ENCODE measurements at places on chromosomes 16 and 17. TPM values are rescaled to one million over a fixed set of nuclear protein-coding genes. Genes with fewer than 3 reads are reported as not detected.

GRCh38 chr17:16468428-16468992 lies 23.5 kb downstream of the LRRC75A start:
- DNase-seq, result no peak

The OR4D1 gene
- total RNA-seq, result 0.27 TPM

DNA sequence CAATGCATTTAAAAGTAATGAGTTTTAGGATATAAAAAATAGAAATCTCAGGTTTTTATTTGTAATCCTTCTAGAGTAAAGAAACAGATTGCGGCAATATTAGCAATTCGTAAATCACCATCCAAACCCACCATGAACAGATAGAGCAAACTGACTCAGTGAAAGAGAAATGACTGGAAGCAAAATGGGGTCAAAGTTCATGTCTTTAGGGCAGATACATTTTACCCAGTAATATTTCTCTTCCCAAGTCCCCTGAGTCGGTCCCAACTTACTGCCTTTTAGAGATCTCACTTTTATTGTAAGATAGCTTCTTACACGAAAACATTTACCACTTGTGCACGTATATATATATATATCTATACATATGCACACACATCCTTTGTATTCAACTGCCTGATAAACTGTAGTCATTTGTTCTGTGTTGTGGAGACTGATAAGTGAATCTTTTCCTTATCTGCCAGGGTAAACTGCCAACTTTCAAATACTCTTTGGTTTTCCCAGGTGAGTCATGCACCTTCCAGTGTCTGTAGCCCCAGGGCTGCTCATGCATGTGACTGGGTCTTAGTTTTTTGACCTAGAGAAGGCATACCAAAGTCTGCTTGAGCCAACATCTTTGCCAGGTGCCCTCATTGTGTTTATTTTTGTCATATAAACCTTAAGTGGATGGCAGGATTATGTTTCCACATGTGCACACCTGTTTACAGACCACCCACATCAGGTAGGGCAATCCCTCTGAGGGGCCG lies 7.8 kb upstream of the IRF8 start:
- peak; percentile 2 for DNase-seq

DNA sequence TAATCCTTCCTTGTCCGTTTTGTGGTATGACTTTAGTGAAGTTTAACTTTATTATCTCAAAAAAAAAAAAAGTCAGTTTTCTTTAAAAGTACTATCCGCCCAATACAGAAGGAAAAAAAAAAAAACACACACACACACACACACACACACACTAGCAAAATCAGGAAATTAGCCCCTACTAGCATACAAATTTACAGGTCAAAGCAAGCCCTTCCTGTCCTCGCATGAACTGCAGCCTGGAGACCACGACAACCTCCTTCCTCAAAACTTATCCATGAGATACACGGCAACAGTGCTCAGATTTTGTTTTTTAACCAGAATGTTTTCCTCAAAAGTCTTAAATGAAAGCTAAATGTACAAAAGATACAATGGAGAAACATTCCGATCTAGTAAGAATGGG lies 16.2 kb downstream of the NCOR1 start:
- DNase-seq, result no peak

GRCh38 chr17:45983614-45984310 lies 15.3 kb upstream of the STH start:
- no peak for DNase-seq

The ARSG gene
- total RNA-seq, result 7.8 TPM

GRCh38 chr17:80575057-80575875 lies 30.6 kb downstream of the RPTOR start:
- peak; percentile 97 for DNase-seq

The ASPA gene
- total RNA-seq, result not detected

DNA sequence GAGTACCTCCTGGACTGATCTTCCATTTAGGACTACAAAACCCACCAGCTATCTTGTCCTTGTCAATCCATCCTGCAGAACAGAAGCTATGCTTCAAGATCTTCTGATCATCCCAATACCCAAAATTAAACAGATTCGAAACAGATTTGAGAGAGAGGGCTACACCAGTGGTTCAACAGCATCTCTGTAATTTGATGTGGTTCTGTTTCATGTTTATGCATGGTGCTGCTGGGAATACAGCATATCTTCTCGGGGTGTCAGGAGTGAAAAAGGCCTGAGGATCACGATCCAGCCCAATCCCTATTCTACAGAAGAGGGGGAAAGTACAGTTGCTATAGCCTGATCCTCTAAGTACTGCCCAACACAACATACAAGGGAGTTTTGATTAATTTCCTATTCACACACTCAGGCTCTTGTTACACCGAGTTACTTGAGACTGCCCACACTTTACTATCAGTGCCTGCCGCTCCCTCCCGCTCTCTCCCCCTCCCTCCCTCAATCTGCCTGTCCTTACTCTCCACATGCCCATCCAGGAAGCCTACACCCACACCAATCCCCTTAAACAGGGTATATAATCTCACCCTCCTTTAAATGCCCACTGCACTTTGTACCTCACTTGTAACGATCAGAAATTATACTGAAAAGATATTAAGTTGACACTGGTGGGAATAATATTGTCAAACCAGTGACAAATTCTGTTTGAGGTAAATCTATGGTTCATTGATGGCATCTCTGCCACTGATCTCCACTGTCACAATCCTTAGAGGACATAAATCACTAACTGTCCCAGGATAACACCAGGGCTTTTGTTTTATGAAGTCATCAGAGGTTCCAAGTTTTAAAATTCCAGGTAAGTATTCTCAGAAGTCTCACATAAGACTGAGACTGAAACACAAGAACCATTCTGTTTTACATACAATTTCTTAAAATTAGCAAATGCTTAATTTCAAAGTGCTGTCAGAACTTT lies 89.3 kb upstream of the PLEKHM1 start:
- no peak for DNase-seq

DNA sequence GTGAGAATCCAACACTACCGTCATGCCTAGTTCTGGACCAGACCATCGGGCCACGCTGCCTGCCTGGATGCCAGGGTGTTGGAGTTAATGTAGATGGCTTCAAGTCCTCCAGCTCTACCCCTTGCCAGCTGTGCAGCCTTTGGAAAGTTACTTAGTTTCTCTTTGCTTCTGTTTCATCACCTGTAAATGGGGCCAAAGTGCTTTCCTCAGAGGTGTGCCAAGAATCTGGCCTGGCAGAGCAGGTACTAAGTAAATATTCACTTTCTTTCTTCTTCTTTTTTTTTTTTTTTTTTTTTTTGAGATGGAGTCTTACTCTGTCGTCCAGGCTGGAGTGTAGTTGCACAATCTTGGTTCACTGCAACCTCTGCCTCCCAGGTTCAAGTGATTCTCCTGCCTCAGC lies 159.5 kb upstream of the RPL38 start:
- DNase-seq, result no peak

- no peak for DNase-seq
Observed at GRCh38 chr17:70307430-70308225, 138.3 kb downstream of the KCNJ2 start.

DNA sequence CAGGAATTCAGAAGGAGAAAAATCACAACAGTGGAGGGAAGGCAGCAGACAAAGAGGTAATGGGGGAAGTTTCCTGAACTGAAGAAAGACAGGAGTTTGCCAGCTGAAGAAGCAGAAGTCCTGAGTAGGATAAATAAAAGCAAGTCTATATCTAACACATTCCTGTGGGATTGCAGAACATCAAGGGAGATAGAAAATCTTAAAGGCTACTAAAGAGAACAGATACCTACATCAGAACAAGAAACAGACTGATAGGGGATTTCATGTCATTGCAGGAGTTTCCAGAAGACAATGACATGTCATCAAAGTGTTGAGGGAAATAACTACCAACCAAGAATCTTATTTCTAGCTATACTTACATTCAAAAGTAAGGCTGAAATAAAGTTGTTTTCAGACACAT lies 21.3 kb upstream of the CRYBA1 start:
- DNase-seq, result no peak

All from activated CD4-positive, alpha-beta T cell treated with anti-CD3 and anti-CD28 coated beads for 36 hours (primary cell).